ENCODE measurements at places on chromosomes 2 and 18. TPM values are rescaled to one million over a fixed set of nuclear protein-coding genes. Genes with fewer than 3 reads are reported as not detected.

The RAMP1 gene
- total RNA-seq = 2.7 TPM

The PMAIP1 gene
- 2.4 TPM for total RNA-seq

The DSG2 gene
- 2.2 TPM for total RNA-seq

The TMEM247 gene
- not detected for total RNA-seq

The PPM1B gene
- 32.5 TPM for total RNA-seq

The TM4SF20 gene
- not detected for total RNA-seq

The TMEM178A gene
- total RNA-seq = 0.69 TPM

The MSGN1 gene
- total RNA-seq = not detected

The DUSP19 gene
- 4.1 TPM for total RNA-seq

The ACSL3 gene
- 106 TPM for total RNA-seq

The BOLL gene
- not detected for total RNA-seq

The GCG gene
- not detected for total RNA-seq

The ACADL gene
- 0.26 TPM for total RNA-seq

The SLC16A14 gene
- total RNA-seq = 6.1 TPM

The DTNA gene
- 19.1 TPM for total RNA-seq

The KCNIP3 gene
- 1.6 TPM for total RNA-seq

Measured in bronchial smooth muscle cell (primary cell).